ENCODE measurements at places on chromosomes 3 and 15. TPM values are rescaled to one million over a fixed set of nuclear protein-coding genes. Genes with fewer than 3 reads are reported as not detected.

The FMN1 gene
- 0.12 TPM for total RNA-seq

GRCh38 chr3:56051052-56051451 is 417.2 kb downstream of the ERC2 start:
- DNase-seq, result no peak

The CNBP gene
- 270 TPM for total RNA-seq

The ZKSCAN7 gene
- total RNA-seq, result 0.56 TPM

DNA sequence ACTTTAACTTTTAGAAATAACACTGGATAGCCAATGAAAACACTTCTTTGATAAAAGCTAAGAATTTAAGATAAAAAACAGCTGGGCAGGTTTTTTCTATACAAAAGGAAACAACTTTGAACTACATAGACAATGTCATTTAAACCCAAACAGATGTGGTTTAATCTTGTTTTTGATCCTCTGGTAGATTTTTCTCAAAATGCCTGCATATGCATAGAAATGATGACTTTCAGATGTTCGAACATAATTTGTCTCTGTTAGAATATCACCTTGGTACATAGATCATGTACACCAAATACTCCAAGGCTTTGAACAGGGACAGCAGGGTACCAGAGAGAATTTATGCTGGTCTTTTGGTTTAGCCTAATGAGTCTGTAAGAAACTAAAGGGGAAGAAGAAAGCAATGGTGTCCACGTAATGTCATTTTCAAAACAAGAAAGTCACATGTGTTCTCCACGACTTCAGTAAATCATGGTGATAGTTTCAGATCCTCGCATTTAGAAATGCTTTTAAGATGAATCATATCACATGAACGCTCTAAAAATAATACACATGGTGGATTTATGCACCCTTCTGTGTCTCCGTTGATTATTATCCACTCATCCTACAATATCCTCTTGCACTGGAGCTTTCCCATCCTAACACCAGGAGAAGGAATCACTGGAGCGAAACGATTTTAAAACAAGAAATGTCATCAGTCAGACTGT is 160.1 kb upstream of the PDZRN3 start:
- no peak for DNase-seq

- no peak for DNase-seq
These were observed 45.0 kb downstream of the DLG1 start for GRCh38 chr3:197253238-197253947.

DNA sequence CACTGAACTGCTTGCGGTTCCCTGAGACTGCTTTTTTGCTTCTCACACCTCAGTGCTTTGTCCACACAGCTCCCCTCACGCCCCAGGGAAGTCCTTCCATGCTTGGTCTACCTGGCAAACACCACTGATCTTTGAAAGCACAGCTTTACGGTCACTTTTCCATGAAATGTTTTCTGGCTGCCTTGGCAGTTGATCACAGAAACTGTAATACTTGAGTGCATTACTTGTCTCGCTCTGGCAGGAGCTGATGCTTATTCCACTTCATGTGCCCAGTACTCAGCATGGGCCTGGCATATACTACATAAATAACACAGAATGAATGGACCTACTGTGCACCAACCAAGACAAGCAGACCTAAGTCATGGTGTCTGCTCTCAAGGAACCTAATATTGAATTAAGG is 121.1 kb downstream of the MEX3B start:
- DNase-seq, result no peak

GRCh38 chr3:125148016-125148812 is 64.3 kb downstream of the SLC12A8 start:
- DNase-seq, result no peak

DNA sequence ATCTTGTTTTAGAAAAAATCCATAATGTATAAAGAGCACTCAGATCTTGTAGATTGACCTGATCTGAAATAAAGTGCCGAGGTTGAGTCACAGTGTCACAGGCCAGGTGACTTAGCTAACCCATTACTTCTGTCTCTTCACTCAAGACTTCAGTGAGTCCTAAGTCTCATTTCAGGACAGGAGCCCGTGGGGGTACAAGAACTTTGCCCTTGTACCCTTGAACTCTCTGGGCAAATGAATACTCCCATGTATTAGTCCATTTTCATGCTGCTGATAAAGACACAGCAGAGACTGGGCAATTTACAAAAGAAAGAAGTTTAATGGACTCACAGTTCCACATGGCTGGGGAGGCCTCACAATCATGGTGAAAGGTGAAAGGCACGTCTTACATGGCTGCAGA is 160.2 kb downstream of the ZPLD1 start:
- DNase-seq, result no peak

DNA sequence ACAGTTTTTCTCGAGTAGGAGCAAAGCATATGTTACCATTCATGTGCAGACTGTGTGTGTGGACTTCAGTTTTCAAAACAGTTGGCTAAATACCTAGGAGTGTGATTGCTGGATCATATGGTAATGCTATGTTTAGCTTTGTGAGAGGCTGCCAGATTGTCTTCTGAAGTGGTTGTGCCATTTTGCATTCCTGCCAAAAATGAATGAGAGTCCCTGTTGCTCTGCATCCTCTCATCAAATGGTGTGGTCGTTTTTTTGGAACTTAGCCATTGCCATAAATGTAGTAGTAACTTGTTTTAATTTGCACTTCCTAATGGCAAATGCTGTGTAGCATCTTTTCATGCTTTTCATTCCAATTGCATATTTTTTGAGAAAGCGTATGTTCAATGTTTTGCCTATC is 77.2 kb upstream of the NDN start:
- no peak for DNase-seq

Measured in activated CD4-positive, alpha-beta T cell treated with anti-CD3 and anti-CD28 coated beads, Interleukin-2, amount 10 ng/mL, durations not matched to agents 7 days and 5 days (primary cell).